ENCODE measurements at places on chromosomes 6 and 20.

GRCh38 chr20:40449974-40450616 is 238.9 kb downstream of the MAFB start:
- no peak for DNase-seq

- no peak for DNase-seq
Measured at GRCh38 chr20:46765506-46766120, 56.2 kb downstream of the SLC2A10 start.

DNA sequence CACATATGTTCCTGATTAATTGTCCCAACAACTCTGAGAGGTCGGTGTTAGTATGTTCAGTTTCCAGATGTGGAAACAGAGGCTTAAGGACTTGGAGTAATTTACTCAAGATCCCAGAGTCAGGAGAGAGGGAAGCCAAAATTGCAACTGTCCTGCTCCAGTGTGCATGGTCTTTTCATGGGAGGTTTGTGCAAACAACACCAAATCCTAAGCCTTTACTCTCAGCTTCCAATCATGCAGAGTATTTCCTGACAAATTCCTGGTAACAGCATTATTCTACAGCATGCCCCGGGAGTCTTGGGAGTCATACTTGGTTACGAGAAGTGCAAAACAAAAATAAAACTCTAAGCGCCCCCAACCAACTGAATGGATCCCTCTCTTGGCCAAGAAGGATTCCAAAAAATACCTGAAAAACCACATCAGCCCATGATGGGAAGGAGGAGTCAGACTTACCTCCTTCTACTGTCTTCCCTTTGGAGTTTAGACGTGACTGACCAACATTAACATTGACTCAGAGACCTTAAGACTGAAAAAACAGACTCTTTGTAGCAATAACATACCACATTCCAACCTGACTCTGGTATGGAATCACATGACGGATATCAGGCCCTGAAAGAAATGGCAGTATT is 30.8 kb upstream of the PPP1R3G start:
- no peak for DNase-seq

GRCh38 chr20:24654425-24654824 is 185.0 kb downstream of the SYNDIG1 start:
- DNase-seq, result no peak

DNA sequence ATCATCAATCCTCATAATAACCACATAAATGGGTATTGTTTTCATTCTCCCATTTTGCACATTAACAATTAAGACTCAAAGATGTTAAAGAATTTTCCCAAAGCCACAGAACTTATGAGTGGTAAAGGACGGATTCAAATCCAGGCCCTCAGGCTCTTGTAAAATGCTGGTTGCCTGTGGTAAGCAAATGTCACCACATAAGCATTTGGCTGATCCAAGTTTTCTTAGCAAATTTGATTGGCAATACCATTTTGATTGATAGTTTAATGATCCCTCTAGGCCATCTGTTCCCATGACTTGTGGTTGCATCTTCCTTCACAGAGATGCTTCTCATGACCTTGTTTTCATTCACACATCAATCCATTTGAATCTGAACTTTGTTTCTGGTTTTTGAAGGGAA is 252.0 kb upstream of the RIN2 start:
- DNase-seq, result no peak
